ENCODE measurements at places on chromosomes 12 and 14. TPM values are rescaled to one million over a fixed set of nuclear protein-coding genes. Genes with fewer than 3 reads are reported as not detected.

DNA sequence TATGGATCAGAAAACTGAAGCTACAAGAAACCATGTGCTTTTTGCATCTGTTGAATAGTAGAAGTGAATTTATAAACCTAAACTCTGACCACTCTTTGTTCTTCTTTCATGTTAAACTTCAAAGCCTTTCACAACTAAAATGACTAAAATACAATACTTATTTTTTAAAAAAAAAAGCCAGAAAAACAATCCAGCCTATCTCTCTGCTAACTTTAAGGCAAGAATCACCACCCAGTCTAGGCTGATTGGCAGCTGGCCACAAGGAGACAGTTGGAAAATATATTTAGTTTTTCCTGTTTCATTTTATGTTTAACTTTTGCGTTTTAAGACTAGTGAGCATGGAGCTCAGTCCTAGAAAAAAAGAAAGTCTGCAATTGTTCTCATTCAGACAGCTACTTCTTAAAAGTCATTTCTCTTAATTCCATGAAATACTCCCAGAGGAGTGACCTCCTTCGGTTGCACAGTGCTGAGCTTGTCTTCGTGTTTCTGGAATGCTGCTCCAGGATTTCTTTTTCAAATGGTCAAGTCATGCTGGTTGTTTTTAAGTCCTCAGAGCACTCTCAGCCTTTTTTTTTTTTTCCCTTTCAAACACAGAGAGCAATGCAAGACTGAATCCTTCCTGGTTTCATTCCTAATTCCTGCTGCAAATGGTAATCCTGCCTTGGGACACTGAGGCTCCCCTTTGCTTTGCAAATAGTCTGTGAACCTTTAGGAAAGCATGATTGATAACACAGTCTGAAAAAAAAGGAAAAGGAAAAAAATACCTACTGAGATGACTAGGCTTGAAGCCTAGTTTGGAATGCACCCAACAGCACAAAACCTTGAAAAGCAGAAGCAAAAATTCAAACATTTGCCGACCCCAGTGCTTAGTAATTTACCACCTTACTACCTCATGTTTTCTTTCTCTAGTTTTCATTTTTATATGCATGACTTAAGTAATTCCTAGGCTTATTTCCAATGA lies 233.3 kb upstream of the DAAM1 start:
- DNase-seq: no peak

DNA sequence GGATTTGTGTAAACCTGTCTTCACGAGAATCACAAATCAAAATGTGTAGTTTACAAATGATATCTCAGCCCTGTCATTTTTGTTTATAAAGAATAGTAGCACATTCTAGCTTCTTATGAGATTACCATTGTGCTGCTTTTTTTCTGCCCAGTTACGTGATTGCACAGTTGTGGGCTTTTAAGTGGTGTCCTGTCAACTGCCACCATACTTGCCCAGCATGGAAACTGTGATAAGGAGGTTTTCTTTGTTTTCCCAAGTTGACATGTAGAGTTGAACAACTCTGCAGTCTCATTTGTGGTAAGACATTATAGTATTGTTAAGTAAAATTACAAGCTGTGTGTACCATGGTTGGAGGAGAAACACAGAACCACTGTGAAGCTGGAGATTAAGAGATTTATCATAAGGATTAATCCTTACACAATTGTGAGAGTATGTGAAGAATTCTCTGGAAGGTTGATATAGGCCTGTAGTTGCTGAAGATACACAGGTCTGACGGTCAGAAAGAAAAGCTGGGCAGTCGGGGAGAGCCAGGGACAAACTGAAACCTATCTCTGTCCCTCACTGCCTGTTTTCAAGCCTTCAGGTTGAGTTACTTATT lies 12.2 kb downstream of the CHURC1 start:
- DNase-seq: no peak

DNA sequence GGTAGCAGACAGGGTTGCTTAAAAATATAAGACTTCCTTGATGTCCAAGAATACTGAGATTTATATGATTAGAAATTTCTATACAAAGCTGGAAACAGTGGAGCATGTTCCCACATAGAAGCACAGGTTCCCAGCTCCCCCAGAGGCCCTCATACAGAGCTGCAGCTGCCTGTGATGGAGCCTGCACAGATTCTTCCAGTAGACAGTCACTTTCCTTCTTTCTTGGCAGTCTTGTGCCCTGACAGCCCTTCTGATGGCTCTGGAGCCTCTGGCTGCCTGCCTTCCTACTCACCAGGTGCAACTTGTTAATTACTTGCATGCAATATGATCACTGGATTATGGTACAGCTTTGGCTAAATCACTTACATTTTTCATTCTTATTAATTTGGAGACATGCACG lies 44.4 kb downstream of the BICD1 start:
- DNase-seq: no peak

DNA sequence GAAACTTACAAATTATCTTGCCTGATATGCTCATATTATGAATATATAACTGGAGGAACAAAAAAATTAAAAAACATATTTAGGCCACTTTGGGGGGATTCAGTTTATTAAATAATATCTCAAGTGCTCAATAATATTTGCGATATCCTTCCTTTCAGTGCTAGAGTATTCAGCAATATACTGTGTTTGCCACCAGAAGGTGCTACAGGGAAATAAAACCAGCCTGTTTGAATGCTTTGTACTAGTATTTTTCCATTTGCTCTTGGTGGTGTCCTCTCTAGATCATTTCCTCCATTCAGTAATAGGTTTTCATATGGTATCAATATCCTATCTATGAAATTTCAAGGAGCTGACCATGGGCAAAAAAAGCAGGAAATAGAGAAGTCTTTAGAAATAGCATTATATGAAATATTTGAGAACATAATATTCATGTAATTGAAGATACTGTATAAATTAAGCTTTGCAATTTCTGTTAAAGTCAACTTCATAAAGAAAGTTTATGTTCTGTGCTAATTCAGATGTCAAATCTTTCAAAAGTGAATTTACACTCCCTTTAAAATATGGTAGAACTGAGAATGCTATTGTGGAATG lies 106.2 kb upstream of the NAV3 start:
- DNase-seq: no peak

GRCh38 chr14:24784981-24785380 lies 151.0 kb upstream of the GZMB start:
- no peak for DNase-seq

DNA sequence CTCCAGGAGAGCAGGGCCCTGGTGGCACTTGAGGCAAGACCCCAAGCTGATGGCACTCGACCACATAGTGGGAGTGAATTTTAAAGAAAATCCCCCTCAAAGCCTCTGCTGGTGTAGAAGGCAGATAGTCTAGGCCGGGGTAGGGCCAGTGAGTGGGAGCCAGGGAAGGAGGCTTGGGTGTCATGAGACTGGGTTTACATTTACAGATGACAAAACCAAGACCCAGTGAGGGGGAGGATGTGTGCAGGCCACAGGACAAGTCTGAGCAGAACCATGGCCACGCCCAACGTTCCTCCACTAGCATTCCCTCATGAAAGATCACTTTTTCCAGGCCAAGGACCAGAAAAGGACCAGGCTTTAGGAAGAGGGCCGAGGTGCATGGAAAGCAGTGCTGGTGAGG lies 42.0 kb downstream of the EVL start:
- DNase-seq: no peak

- DNase-seq: no peak
These were observed 31.3 kb upstream of the SLC10A1 start for GRCh38 chr14:69828354-69828753.

Gene TAS2R46
- total RNA-seq: 0.41 TPM

GRCh38 chr12:41486718-41487117 lies 298.6 kb downstream of the PDZRN4 start:
- DNase-seq: peak; percentile 5

GRCh38 chr12:13228579-13228978 lies 32.1 kb downstream of the EMP1 start:
- DNase-seq: no peak

Gene SMIM41
- total RNA-seq: not detected

DNA sequence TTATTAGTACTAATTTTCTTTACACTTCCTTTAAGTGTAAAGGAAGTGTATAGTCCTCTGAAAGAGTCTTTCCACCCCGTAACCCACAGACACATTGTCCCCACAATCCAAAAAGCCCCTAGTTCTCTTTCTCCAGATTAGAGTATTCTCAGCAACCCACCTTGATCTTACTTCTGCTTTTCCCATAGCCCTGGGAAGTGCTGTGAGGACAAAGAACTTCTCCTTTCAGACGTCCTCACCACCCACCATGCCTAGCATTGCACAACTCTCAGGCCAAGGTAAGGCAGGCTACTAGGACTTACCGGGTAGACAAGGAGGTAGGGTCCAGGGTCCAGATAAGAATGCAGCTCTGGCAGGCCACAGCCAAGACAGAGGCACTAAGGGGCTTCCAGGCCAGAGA lies 7.4 kb downstream of the AAAS start:
- DNase-seq: no peak

Data from kidney epithelial cell (primary cell).